ENCODE measurements at places on chromosomes 13 and 19.

- no peak for DNase-seq
These were observed 16.5 kb downstream of the NFIX start for GRCh38 chr19:13011653-13012389.

DNA sequence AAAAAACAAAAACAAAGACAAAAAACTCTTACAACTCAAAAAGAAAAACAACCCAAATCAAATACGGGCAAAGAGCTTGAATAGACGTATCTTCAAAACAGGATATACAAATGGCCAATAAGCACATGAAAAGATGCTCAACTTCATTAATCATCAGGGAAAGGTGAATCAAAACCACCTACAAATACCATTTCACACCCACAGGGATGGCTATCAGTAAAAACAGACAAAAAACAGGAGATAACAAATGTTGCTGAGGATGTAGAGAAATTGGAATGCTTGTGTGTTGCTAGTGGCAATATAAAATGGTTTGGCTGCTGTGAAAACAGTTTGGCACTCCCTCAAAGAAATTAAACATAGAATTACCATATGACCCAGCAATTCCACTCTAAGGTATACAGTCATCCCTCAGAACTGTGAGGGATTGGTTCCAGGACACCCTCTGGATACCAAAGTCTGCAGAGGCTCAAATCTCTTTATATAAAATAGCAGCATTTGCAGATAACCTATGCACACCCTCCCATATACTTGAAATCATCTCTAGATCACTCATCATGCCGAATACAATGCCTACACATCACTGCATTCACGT is 29.7 kb downstream of the MLLT1 start:
- no peak for DNase-seq

DNA sequence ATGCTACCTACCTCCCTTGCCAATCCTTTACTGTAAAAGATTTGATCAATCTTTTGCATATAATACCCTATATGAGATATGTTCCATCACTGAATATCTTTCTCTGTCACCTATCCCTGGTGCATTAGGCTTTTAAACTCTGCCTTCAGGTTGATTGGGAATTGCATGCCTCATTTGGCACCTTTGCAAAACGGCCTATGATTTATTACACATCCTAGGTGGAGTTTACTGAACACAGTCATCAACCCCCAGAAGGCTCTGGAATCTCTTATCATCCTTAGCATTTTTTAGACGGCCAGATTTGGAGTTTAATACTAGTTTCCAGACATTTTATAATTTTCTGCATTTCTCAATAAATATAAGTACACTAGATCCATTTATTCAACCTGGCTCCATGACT is 448.4 kb upstream of the SLC10A2 start:
- DNase-seq = no peak

DNA sequence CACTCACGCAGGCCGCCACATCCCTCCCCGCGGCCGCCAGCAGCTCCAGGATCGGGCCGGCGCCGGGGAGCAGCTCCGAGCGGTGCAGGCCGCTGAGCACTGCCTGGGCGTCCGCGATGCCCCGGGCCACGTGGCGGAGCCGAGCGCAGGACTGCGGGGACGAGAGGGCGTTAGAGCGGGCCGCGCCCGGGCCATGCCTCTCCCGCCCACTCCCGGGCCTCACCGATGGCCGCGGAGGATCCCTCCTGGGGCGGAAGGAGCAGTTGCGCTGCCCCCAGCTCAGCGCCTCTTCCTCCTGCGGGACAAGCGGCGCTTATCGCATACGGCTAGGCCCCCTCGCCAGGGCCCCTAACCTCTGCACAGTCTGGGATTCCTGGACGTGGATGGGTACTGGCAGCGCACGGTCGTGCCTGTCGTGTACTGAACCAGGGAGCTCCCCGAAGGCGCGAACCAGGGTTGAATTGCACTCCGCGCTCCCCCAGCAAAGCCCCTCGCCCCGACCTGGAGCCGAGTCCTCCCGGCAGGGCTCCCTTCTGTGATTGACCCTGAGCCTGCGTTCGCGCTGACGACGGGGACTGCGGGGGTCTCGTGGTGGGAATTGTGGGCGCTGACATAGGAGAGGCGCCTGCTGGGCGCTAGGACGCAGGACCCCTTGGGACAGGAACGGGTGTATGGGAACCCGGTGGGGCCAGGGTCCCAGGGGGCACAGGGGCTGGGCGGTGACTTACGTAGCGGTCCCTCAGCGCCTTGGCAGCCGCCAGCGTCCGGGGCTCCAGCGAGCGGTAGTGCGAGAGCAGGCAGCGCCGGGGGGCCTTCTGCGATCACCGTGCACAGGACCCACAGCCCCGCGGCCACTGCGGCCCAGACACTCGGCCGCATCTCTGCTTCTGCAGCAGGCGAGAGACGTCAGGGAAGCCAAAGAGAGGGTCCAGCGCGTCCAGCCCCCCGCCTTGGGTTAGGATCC is 673 bp downstream of the IFNL4 start:
- DNase-seq = no peak

- no peak for DNase-seq
These were observed 16.0 kb downstream of the ITM2B start for GRCh38 chr13:48249018-48249417.

DNA sequence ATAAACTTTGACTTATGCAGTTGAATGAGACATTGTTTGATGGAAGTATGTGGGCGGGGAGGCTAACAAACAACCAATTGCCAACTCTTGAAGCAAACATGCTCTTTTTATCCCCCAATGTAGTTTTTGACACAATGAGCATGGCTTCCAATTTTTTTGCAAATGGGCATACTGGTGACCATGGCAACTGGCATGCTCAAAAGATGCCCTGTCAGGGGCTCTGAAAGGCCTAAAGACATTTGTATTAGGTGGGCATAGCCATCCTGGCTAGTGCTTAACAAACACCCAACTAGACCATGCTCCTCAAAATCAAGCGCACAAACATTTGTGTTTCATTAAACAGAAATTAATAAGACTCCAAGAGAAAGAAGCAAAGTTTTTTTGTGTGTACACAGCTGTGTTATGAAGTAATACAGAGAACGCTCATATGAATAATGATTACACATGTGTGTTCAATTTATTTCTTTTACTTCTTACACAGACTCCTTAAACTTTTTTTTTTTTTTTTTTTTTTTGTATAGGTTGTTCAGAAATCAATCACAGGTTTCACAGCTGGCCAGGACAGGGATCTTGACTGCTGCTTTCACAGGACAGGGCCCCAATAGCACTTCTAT is 95.6 kb downstream of the DLEU7 start:
- DNase-seq = no peak

- DNase-seq = peak; percentile 20
These were observed 179.7 kb downstream of the STK24 start for GRCh38 chr13:98397221-98397620.

DNA sequence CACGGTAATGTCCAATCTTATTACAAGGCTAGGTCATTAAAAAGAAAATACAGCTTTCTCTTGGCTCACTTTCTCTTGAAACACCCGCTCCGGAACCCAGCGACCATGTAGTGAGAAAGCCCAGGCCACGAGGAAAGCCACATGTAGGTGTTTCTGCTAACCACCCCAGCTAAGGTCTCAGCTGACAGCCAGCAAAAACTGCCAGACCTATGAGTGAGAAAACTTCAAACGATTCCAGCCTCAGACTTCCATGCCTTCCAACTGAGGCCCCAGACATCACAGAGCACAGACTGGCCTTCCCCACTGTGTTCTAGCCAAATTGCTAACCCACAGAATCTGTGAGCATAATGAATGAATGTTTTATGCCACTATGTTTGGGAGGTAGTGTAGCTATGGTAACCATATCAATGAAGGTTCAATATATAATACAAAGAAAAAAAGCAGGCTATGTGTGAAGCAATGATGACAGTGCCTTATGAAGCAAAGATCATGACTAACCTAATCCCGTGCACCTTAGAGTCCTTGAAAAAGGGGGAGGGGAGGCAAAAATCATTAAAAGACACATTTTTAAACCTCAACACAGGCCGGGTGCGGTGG is 11.9 kb upstream of the TPTE2 start:
- no peak for DNase-seq

- DNase-seq = no peak
These were observed 216.5 kb downstream of the DCLK1 start for GRCh38 chr13:35914662-35915061.

DNA sequence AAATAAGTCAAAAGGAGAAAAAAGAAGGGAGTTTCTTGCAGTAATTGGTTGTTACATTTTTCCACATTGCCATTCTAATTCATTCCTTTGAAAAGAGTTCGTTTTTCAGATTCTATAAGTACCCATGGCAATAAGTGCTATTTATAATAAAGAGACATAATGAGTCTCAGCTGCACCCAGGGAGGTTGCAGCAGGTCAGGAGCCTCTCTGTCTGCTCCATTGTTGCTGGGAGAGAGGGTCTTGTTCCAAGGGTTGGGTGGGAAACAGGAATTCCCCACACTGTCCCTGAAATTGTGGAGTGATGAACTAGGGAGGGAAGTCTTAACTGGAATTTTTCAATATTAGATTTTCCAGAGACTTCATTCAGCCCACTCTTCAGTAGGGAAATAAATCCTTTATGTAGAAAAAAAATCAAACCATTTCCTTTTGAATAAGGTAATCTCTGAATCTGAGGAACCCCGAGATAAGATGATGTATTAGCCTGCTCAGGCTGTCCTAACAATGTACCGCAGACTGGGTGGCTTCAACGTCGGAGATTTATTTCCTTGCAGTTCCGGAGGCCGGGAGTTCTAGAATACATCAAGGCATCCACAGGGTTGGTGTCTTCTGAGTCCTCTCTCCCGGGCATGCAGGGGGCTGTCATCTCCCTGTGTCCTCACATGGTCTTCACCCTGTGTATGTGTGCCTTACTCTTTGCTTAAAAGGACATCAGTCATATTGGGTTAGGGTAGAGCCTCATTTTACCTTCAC is 342.7 kb upstream of the TMTC4 start:
- DNase-seq = no peak

DNA sequence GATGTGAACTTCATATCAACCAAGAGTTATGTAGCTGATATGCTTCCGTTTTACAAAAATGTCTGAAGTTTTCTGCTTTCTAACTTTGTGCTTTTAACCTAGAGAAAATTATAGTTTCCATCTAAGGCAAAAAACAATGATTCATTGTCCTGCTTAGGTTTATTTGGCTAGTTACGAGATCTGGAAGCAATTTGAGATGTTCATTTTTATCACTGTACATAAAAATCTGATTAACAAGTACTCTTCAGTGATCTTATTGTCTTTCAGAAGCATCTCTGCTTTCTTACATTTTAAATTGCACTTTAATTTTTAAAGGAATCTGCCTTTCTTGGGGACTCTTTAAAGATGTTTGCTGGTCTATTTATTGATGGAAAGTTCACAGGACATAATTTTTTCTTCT is 188.1 kb downstream of the RFC3 start:
- DNase-seq = no peak

DNA sequence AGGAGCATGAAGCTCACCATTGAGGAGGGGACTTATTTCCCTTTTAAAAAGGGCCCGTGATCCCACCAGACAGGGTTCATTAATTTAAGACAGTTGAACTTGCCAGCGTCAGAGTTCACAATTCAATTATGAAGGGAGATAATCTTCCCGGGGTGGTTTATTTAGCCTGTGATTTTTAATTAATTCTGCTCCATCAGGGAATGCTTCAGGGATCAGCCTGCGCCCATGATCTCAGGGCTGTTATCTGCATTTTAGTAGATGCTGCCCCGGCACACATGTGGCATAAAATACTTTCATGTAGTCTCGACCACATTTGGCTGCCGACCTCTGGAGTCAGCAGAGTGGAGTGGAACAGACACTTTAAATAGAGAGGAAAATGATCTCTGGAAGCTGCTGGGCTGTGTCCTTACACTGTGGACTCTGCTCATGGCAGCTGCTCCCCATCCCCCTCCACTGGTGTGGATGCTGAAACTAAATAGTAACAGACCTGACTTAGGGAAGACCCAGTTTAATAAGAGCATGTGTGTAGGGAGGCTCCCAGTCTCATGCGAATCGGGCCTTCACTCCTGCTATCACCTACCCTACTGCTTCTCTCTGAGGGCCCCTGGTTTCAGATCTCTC is 256.9 kb downstream of the TEX29 start:
- no peak for DNase-seq

DNA sequence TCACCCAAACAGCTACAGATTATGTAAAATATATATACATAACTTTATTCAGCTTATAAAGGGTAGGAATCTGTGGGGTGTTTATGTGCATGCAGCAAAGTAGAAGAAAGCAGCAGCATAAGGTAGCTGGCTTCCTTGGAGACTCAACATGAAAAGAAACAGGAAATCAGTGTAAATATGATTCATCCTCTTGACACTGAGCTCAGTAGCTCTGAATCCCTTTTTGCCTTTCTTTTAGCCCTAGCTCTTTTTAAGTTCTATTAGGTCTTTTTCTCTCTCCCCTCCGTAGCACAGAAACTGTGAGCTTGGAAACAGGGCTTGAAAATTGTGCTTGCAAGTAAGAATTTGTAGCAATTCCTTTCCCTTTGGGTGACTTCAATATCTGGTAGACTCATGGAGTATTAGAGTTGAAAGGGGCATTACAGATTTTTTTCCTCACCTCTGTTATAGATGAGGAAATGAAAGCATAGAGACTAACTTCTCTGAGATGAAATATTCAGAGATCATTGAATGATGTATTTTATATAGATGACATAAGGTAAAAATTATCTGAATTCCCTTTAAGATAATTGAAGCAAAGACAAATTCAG is 314.4 kb downstream of the PCDH9 start:
- DNase-seq = no peak

DNA sequence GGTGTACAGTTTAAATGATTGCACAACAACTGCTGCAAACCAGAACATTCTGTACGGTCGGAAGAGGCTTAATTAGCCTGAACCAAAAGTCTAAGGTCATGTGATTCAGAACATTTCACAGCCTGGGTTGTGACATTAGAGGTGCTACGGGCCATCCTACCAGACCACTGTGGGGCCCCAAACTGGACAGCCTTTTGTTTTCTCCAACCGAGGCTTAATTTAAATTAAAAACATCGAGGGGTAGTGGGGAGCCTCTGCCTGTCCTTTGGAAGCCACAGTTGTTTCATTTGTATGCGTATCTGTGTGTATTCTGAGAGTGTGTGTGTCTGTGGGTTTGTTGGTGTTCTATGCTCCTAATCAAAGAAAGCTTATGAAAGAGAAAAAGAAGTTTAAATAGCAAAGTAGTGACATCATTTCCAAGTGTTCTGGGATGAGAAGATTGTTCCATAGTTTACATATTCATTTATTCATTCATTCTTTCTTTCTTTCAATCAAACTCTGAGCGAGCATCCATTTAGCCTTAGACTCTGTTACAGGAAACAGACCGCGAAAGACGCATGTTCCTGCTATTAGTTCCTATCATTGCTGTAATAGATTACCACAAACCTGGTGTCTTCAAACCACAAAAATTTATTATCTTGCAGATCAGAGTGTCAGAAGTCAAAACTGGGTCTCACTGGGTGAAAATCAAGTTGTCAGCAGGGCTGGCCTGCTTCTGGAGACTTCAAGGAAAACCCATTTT is 444.8 kb downstream of the FOXO1 start:
- no peak for DNase-seq

- DNase-seq = no peak
These were observed 28.6 kb upstream of the EID2 start for GRCh38 chr19:39568604-39569003.

- DNase-seq = no peak
These were observed 51.3 kb upstream of the LSM14A start for GRCh38 chr19:34120846-34121639.
